ENCODE measurements at places on chromosomes 6 and 20. TPM values are rescaled to one million over a fixed set of nuclear protein-coding genes. Genes with fewer than 3 reads are reported as not detected.
A peak's percentile ranks its signal among the peaks of the same experiment; 100 is the strongest.

GRCh38 chr6:38676236-38676973, 26.5 kb downstream of the GLO1 start:
- no peak for DNase-seq

GRCh38 chr6:143026696-143027449, 33.8 kb upstream of the AIG1 start:
- DNase-seq, result peak; percentile 35

DNA sequence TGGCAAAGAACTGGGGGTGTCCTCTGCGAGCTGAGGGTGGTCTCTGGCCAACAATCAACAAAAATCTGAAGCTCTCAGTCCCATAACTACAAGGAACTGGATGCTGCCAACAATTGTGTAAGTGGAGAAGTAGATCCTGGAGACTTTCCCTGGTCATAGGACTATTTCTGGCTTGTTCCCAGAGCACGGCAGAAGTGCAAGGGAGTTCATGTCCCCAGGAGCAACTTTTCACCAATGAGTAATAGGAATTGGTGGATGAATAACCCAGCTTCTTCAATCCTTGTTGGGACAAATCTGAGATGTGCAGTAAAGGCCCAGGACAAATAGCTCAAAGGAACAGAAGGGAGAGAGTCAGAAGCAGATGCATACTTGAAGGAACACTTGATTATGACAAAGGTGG, 95.5 kb downstream of the QRSL1 start:
- DNase-seq, result peak; percentile 69

Gene EEF1A1
- 5,823 TPM for total RNA-seq

DNA sequence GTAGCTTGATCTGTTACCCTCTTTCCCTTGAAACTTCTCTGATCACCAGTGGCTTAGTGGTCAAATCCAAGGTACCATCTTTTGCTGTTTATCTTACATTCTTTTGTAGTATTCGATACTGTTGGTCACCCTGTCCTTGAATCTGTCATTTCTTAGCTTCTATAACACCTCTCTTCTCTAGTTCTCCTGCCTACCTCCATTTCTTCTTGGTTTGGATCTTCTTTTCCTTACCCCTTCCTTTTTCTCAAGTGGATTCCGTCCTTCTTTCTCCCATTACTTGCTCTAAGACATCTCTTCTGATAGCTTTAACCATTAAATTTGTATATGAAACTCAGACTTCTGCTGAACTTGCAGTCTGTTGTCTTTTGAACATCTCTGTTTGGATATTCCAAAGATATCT, 39.9 kb downstream of the QKI start:
- DNase-seq, result no peak

GRCh38 chr6:142523515-142524375, 221.9 kb downstream of the ADGRG6 start:
- DNase-seq, result no peak

DNA sequence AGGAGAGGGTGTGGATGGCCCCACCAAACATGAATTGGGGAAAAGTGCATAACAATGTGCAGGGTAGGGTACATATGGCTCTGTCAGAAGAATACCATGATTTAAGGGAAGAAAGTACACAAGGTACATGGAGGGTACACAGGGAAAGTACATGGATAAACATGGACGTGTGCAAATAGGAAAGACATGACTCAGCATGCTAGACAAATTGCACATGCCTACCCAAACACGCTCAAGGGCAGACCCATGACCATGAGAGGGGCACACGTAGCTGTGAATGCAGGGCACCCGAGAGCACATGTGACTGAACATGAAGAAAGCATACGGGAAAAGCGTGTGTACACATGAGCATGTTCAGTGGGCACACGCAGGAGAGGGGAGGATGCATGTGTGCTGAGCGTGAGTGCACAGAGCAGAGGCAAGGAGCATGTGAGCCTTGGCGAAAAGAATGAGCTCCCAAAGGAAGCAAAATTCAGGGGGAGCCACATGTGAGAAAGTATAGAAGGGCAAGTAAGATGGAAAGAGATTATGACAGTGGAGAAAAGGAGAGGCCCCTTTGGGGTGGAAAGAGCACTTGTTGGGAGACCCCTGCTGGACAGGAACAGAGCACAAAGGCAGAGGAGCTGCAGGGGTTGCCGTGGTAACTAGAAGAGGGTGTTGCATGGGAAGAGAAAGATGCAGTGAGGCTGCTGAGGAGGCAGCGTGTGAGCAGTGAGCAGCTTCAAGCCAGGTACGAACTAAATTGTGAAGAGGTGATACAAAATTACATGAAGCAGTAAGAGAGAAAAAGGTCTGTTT, 17.8 kb downstream of the OR2H2 start:
- peak; percentile 34 for DNase-seq

- DNase-seq, result no peak
These were observed 220.8 kb upstream of the THEMIS start for GRCh38 chr6:128121610-128122009.

Gene PDE10A
- not detected for total RNA-seq
